GM12891 (cell line): ENCODE measurements at places on chromosomes 12 and 14.

GRCh38 chr14:69133206-69134125, 19.5 kb downstream of the DCAF5 start:
- no peak for DNase-seq

- DNase-seq = no peak
These were observed 110.2 kb downstream of the NEDD1 start for GRCh38 chr12:97017213-97017612.

DNA sequence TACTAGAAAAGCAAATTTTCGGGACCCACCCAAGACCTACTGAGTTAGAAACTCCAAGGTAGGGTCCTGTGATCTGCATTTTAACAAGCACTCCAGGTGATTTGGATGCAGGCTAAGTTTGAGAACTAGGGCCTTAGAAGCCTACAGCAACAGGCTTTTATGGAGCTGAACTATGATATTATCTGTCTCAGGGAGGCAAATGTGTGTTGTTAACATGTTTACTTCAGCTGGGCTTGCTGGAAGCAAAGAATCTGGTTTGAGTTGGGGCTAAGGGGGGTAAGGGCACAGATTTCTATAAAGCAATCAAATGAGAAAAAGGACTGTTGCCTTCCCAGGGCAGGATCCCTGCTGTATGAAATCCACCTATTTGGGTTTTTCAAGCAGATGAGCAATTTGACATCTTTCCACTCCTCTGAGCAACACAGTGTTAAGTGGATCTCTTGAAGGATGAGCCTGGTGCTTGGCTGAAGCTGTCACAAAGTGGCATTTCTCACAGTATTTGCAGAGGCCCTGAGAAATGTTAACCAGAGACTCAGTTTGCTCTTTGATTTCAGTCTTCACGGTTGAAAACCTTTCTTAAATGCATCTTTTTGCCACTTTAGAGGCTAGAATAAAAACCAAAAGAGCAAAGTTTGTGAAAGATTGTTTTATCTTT, 36.2 kb upstream of the SOCS2 start:
- no peak for DNase-seq

- no peak for DNase-seq
These were observed 6.5 kb upstream of the KRT6C start for GRCh38 chr12:52480073-52480472.

DNA sequence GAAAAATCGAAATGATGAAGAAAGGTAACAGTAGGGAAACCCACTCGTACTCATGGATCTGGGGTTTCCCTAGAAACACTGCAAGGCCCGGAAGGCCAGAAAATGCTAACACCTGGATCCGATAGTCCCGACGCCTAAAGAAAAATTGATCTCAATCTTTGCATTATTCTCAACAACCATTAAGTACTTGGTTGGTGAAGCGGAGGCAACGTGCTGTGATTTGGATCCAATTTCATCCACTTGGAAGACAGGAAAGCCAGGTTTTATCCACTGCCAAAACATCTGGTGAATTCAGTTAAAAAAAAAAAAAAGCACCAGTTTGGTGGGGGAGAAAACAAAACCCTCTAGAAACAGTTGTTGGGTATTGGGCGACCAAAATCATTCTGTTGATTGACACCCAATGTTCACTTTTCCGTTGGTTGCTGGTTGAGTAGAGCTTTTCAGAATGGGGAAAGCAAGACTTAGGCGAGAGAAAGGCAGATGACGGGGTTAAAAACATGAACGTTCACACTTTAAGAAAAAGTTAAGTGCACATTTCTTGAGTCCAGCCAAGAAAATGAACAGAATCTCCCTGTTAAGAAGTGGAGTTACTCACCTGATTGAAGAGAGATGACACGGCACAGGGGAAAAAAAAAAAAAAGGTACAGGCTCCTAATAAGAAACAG, 41.9 kb upstream of the MED13L start:
- DNase-seq = no peak

- no peak for DNase-seq
These were observed 268.3 kb upstream of the SEL1L start for GRCh38 chr14:81801921-81802320.

DNA sequence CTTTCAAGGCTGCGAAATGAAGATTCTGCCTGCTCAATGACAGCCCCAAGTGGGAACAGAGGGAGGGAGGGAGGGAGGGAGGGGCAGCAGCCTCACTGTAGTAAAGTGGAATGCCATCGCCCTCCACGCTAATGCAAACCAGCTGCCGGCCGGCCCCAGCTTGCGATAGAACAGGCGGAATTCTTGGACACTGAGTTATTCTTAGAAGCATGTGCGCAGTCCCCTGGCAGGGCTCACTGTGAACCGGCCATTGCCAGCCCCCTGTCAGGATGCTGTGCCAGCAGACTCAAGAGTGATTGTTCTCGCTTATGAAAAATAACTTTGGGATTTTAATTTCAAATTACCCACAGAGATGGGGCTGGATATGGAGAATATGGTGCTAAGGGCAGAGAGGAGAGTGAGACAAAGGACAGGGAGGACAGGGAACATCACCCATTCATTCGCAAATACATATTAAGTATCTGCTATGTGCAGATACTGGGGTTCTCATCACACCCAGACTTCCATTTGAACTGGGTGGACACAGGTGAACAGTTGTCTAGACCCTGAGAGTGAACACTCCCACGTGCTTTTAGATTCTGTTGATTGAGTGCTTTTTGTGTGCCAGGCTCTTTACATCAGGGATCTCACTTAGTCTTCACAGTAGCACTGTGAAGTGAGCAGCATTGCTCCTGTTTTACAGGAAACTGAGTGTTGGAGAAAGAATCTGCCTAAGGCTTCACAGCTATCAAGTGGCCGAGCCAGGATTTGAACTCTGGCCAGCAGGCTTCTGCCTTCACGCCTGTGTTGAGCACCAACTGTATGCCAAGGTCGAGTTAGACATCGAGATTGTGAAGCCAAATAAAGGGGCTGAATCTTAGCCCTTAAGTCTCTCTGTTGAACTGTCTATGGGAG, 192.9 kb downstream of the C12orf75 start:
- no peak for DNase-seq

- no peak for DNase-seq
These were observed 36.5 kb downstream of the HIGD1C start for GRCh38 chr12:50988871-50989270.

GRCh38 chr14:55650992-55651391, 71.0 kb downstream of the KTN1 start:
- DNase-seq = no peak

DNA sequence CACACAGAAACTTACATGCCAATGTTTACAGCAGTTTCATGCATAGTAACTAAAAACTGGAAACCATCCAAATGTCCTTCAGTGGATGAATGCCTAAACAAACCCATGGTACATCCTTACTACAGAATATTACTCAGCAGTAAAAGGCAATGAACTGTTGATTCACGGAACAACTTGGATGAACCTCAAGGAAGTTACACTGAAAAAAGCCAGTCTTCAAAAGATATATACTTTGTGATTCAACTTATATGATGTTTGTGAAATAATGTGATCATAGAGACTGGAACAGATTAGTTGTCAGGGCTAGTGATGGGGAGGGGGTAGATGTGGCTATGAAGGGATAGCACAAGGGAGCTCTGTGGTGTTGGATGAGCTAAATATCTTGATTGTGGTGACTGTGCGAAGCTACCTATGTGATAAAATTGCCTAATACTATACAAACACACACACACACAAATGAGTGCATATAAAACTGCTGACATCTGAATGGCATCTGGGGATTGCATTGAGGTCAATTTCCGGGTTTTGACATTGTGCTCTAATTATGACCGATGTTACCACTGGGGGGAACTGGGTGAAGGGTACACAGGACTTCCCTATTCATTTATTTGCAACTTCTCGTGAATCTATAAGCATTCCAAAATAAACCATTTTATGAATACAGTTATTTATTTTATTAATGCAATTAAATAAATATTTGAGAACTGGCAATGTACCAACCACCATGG, 94.3 kb downstream of the RIN3 start:
- DNase-seq = no peak

- DNase-seq = no peak
These were observed 337 bp downstream of the KRT74 start for GRCh38 chr12:52573306-52573705.

DNA sequence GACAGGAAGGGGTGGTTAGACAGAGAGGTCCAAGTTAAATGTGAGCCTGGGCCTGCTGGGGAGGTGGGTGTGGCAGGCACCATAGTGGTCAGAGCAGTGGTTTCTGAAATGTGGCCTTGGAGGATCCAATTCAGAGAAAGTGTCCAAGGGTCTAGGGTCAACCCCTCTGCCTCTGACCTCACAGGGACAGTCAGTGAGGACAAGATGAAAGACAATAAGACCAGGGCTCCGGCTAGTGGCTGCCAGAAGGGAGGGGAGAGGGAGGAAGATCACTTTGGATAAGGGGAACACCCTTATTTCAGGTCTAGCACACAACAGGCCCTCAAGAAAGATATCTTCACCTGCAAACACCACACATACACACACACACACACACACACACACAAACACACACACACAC, 335.1 kb downstream of the MED13L start:
- DNase-seq = no peak

GRCh38 chr12:70508178-70508577, 129.1 kb downstream of the PTPRB start:
- DNase-seq = no peak

- no peak for DNase-seq
These were observed 8.7 kb upstream of the PLEKHA5 start for GRCh38 chr12:19120795-19121194.

DNA sequence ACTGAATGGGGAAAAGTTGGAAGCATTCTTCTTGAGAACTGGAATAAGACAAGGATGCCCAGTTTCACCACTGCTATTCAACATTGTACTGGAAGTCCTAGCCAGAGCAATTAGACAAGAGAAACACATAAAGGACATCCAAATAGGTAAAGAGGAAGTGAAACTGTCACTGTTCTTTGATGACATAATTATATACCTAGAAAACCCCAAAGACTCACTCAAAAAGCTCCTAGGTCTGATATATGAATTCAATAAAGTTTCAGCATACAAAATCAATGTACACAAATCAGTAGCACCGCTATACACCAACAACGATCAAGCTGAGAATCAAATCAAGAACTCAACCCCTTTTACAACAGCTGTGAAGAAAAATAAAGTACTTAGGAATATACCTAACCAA, 157.3 kb upstream of the DDHD1 start:
- no peak for DNase-seq

GRCh38 chr12:15863984-15864383, 18.2 kb upstream of the STRAP start:
- no peak for DNase-seq

- no peak for DNase-seq
These were observed 904 bp upstream of the FAM177A1 start for GRCh38 chr14:35044939-35045797.
